ENCODE measurements at places on chromosomes 16 and 17.
A peak's percentile ranks its signal among the peaks of the same experiment; 100 is the strongest.

- no peak for DNase-seq
These were observed 19.4 kb upstream of the HS3ST3B1 start for GRCh38 chr17:14281530-14281929.

DNA sequence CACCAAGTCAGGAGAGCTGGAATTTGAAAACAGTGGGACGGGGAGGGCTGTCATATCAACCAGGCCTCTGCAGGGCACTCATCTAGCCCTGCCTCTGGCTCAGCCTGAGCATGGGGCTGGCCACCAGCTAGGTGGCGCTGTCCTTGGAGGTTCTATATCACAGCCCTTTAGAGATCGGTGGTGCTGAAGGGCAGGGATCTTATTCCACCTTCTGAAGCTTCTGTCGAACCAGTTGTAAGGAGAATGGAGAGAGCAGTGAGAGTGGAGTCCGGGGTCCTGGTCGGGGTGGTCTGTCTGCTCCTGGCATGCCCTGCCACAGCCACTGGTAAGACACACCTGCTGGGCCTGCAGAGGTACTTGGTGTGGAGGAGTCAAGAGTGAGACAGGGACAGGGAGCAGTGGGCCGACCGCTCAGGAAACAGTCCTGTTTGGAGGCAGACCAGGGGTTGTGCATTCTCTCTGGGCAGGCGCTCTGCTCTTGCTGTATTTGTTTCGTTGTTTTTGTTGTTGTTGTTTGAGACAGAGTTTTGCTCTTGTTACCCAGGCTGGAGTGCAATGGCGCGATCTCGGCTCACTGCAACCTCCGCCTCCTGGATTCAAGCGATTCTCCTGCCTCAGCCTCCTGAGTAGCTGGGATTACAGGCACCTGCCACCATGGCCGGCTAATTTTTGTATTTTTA, at the start of gene CES3:
TSS of gene CES3 (plus strand) at position 202 of the 680 bp plus-strand sequence. CDS start at position 244, 42 bp downstream.
- peak; percentile 82 for DNase-seq

- DNase-seq: no peak
These were observed 24.8 kb downstream of the DNAJA2 start for GRCh38 chr16:46948548-46949166.

- DNase-seq: peak; percentile 89
These were observed 11.1 kb downstream of the TNS4 start for GRCh38 chr17:40490289-40490853.

- no peak for DNase-seq
These were observed 11.3 kb downstream of the YPEL2 start for GRCh38 chr17:59342681-59343131.

- DNase-seq: peak; percentile 29
These were observed 19.3 kb downstream of the CRISPLD2 start for GRCh38 chr16:84839054-84839453.

DNA sequence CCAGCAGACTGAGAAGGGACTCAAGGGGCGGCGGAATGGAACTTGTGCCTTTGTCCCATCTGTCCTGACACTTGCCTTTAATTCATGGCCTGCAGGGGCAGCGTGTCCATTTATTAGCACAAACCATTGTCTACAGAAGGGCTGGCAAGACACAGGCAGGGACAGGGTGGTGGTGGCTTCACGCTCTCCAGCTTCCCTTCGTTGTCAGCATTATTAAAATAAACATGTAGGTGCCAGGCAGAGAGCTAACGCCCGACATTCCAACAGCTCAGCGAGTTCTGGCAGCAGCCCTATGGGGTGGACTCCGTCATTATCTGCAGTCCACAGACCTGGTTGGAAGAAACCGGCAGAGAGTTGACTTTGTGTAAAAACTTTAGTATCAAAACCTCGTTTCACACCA, 16.3 kb downstream of the DNAI2 start:
- DNase-seq: no peak

DNA sequence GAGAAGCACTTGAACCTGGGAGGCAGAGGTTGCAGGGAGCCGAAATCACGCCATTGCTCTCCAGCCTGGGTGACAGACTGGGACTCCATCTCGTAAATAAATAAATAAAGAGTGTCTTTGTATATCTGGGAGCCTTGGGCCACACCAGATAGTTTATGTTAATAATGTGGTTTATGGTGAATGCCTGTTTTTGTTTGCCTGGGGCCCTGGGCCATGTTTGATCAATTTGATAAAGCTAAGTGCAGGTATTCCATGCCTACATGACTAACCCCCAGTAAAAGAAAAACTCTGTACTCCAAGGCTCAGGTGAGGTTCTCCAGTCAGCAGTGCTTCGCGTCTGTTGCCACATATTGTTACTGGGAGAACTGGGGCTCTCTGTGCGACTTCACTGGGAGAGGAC, 15.1 kb downstream of the SCIMP start:
- DNase-seq: no peak

GRCh38 chr16:71843572-71843971, 2.2 kb upstream of the ATXN1L start:
- DNase-seq: no peak

DNA sequence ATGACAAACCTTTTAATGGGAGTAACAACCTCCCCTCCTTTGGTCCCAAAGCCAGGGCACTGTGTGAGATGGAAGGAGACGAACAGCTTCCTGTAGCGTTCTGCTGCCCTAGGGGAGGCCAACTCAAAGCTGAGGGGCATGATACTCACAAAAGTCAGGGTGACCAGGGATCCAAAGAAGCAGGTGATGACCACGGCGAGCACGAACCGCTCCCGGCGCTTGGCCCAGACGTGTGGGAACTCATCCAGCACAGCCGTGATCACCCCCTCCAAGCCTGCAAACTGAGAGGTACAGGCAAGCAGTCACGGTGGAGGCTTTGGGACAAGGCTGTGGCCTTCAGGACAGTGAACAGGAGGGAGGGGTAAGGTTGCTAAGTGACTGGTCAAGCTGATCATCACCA, 25.1 kb downstream of the SLC6A4 start:
- DNase-seq: no peak

DNA sequence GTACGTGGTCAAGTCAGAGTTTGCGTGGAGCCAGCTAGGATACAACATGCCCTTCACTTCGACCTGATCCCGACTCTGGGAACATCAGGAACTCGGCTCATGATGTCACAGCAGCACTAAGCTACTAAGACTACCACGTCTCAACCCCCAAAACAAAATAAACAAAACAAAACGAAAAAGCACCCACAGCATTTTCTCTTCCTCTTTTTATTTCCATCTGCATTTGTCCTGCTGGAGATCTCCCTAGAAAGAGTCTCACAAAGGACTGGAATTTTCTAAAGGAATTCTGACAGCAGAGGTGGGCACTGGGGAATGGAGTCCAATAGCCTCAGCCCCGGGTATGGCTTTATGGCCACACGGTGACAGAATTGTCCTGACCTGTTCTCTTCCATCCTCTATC, 196.6 kb downstream of the SALL1 start:
- DNase-seq: no peak

DNA sequence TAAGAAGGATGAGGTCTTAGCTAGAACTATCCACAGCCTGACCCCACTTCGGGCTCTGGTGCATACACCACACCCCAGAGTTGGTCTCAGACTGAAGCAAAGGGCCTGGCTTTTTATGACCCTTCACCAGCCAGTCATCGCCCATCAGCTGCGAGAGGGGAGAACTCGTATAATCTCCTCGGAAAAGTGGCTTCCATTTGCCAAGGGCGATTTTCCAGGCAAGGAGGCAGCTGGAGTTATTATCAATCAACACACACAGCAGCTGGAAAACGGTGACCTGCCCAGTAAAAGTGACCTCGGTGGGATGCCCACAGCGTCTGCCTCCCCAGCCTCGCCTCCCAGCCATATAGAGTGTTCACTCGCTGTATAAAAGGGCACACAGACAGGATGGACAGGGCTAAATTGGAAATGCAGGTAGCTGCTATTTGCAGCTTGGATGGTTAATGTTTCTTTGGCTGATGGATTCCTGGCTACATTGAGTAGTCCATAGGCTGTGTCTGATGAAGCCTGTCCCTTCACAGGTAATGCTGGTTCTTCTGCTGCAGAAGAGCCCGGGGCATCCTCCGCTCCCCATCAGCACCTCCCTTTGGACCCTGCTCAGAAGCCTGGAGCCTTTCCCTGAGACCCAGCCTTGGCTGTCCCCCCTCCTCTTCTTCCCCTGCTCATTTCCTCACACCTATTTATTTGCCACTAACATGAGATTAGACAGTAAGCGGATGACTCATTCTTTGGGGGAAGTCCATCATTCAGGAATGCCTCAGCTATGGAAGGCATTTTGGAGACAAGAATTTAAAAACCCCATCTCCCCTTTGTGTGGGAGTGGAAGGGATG, 45.7 kb downstream of the TMEM186 start:
- DNase-seq: no peak

DNA sequence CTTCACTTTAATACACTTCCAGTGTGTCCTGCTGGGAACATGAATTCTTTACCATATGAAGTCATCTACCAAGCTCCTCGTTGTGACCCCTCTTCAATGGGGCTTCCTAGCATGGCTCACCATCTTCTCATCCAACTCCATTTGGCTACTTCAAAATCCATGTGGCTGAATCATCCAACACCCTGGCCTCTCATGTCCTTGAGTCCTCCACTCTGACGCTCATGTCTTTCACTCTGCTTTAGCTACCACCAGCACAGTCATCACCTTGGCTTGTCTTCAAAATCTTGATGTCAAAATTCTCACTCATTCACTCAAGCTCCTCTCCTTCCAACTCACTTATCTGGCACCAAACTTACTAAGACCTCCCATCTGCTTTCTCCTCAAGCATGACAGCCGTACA, 35.8 kb downstream of the AMFR start:
- no peak for DNase-seq

DNA sequence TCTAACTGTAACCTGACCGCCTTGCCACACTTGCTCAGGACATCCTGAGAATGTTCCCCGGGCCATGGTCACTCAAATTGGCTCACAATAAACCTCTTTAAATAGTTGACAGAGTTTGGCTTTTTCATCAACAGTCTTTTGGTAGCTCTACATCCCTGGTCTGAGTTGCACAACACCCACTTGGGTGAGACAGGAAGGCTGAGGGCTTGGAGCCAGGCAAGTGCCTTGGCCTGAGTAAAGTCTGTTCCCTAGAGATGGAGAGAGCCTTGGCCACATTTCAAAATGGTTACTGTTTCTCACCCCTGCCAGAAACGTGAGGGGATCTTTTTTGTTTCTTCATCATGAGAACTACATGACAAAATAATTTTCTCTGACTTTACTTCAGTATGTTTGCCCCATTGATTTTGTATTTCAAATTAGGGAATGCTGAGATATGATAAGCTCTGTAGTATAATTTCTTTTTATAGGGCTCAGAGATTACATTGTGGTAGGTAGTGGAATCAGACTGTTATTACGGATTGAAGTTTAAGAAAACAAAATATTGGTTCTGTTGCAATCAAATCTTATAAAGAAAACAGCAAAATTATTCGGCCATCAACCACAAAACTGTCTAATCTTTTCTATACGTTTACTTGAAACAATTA, 53.9 kb upstream of the NETO2 start:
- DNase-seq: no peak

- no peak for DNase-seq
These were observed 14.6 kb downstream of the COG4 start for GRCh38 chr16:70508752-70509151.

- DNase-seq: peak; percentile 92
These were observed at the start of gene PLK1 for GRCh38 chr16:23678430-23679273. Gene PLK1 (plus strand): TSS chr16:23678889. CDS start chr16:23678933, 44 bp downstream.

GRCh38 chr17:51000835-51001638, 119.6 kb downstream of the SPAG9 start:
- DNase-seq: peak; percentile 63

- DNase-seq: peak; percentile 46
These were observed 30.5 kb upstream of the NXPH3 start for GRCh38 chr17:49545007-49545660.

- DNase-seq: no peak
These were observed 59.3 kb downstream of the CENPV start for GRCh38 chr17:16293931-16294330.

- no peak for DNase-seq
These were observed 567.9 kb upstream of the CDH11 start for GRCh38 chr16:65689726-65690125.

DNA sequence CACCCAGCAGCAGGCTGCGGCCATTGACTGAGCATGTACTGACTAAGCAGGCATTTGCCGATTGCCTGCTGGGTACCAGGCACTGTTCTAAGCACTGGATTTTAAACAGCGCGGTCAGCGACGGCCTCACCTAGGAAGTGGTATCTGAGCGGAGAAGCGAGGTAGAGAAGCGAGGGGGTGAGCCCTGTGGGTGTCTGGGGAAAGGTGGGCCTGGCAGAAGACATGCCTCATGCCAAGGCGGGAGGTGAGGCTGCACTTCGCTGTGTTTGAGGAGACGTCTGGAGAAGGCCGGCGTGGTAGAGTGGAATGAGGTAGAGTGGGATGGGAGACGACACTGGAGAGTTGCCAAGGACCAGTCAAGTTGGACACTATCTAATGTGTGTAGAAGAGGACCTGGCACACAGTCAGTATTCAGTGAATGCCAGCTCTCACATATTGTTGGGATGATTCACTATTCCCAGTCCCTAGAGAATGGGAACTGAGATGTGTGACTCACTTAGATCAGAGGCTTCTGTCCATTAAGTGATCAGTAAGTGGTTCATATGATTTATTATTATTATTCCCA, 14.4 kb downstream of the SYCE1L start:
- no peak for DNase-seq

Data from SK-N-SH (cell line).